ENCODE measurements at places on chromosomes 12 and 14. TPM values are rescaled to one million over a fixed set of nuclear protein-coding genes. Genes with fewer than 3 reads are reported as not detected.

DNA sequence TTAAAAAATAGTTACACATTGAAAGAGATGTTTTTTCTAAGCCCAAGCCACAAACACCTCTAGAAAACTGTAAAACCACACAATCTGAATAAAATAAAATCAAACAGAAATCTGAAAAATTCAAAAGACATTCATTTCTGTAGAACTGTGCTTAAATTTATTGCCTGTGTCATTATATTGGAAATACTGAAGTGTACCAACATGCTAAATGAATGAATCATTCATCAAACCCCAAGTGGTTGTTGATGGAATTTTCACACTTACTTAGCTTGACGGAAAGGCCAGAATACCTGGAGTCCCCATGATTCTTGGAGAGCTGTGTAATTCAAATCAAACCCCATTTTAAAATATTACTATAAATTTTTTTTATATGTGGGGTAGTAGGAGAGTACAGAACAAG is 2.7 kb downstream of the KITLG start:
- DNase-seq, result no peak

The TAS2R8 gene
- total RNA-seq, result not detected

GRCh38 chr12:50232206-50232605 is 51.1 kb downstream of the LIMA1 start:
- DNase-seq, result no peak

DNA sequence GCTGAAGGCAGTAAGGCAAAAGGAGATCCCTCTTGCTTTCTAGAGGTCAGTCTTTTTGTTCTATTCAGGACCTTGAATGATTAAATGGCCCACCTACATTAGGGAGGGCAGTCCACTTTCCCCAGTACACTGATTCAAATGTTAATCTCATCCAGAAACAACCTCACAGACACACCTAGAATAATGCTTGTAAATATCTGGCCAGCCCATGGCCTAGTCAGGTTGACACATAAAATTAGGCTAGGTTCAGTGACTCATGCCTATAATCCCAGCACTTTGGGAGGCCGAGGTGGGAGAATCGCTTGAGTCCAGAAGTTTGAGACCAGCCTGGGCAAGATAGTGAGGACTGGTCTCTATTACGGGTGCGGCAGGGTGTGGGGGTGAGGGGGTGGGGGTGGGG is 43.5 kb downstream of the MIPOL1 start:
- no peak for DNase-seq

DNA sequence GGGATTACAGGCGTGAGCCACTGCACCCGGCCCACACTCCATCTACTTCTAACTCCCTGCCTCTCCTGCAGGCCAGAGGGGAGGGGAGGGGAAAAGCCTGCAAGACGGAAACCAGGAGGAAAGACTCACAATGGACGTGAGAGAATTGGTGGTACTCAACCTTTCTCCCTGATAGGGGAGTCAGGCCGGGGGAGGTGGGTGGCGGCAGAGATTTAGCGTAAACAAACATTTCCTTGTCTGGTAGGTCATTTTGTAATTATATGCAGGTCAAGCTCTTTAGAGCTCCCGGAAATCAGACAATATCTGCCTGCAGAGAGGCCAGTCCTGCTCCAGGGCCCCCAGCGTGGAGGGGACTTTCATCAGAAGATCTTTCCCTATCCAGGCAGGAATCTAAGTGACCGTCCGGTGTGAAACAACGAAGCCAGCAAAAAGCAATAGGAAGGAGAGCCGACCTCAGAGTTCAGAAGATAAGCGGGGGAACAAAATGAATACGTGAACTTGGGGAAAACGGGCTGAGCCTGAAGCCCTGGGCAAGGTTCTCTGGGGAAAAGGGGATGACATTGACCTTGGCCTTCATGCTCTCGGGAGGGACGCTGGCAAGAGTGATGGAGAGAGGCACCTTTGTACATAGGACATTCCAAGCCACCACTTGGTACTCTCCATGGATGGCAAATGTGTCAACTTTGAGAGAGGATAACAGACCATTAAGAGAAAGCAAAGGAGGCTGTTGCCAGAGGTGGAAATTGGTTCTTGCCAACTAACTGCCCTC is 62.3 kb downstream of the SPRING1 start:
- no peak for DNase-seq

GRCh38 chr14:76305268-76305826 is 70.6 kb upstream of the ESRRB start:
- DNase-seq, result no peak

DNA sequence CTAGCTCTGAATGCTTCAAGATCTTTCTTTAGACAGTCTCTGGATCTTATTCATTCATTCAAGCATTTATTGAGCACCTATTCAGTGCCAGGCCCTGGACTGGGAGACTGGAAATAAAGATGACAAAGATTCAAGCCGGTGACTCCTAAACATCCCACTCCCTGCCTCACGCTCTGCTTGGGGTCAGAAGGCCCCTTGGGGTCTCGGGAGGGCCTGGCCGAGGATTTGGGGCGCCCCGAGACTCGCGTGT is 224 bp upstream of the DTX1 start:
- no peak for DNase-seq

The ANO6 gene
- total RNA-seq, result 52.8 TPM

The P2RX2 gene
- 0.45 TPM for total RNA-seq

The SMARCD1 gene
- 36.3 TPM for total RNA-seq

The ABCD2 gene
- 0.30 TPM for total RNA-seq

- DNase-seq, result no peak
These were observed 22.8 kb downstream of the TPCN1 start for GRCh38 chr12:113244047-113244460.

DNA sequence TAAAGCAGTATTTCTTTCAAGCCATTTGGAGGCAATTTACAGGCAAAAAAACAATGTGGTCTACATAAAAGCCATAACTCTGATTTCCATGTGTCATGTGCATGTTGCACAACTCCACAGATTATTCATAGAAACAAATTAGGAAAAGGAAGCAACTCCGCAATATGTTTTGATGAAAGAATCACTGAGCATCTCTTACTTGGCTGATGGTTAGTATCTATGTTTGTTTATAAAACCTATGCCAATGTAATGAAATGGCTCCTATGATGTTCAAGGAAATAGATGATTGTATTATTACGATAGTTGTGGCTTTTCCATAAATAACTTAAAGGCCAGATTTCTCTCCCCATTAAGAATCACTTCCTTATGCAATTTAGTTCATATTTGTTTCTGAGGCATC is 373.7 kb downstream of the CCDC91 start:
- no peak for DNase-seq

GRCh38 chr12:113260127-113260526 is 38.9 kb downstream of the TPCN1 start:
- DNase-seq, result peak; percentile 40

DNA sequence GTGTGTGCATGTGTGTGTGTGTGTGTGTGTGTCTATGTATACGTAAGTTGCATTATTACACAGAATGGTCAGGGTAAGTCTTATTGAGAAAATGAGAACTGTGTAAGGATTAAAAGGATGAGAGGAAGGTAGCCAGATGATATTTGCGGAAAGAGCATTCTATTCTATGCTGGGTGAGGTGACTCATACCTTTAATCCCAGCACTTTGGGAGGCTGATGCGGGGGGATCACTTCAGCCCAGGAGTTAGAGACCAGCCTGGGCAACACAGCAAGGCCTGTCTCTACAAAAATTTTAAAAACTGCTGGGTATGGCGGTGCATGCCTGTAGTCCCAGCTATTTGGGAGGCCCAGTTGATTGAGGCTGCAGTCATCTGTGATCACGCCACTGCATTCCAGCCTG is 103.7 kb downstream of the SLC38A1 start:
- DNase-seq, result no peak

- DNase-seq, result no peak
These were observed 293.9 kb downstream of the KCNC2 start for GRCh38 chr12:74915718-74916117.

DNA sequence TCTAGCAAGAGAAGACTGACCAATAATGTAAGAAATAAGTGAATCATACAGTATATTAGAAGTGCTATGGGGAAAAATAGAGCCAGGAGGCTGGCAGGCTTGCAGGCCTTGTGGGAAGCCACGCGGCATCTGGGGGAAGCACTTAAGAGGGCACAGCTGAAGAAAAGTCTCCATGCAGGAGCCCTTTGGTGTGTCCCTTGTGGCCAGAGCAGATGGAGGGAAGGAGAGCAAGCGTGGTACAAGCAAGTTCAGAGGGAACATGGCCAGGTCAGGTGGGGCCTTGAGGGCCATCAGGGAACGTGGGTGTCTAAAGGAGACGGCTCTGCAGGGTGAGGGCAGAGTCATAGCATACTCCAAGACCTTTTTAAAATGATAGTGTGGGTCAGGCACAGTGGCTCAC is 51.7 kb downstream of the LRRC74A start:
- no peak for DNase-seq

DNA sequence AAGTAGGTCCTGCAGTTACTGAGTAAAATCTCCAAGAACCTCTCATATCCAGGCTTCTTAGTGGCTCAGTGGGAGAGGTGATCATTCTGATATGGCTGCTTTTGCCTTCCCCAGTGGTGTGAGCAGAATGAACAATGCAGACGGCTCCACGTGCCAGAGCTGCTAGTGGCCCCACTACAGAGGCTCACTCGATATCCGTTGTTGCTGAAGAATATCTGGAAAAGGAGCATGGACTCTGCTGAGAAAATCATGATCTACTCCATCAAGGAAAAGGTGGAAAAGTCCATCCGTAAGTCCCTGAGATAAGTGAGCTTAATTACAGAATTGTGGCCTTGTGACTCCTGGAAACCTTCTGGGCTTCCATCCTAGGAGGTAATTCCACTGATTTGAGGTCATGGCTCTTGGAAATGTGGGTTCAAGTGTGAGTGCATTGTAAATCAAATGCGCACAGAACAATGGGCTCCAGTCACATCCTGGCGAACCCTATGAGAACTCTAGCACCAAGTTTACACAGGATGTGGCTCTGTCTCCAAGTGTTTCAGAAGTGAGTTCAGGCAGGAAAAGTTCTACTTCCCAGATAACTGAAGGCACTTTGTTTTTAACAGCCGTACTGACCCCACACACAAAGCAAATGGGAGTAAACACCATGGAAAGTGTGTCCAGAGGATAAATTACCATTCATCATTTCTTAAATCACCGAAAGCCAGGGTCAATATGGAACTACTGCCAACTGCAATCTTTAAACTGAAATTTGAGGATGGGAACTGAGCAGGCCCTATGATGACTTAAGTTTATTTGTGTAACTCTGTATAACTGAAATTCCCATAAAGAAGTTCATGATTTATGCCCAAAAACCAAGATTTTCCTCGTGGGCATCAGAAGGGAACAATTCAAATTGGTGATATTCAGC is 51.4 kb downstream of the PLEKHG7 start:
- DNase-seq, result no peak

The RND1 gene
- 3.8 TPM for total RNA-seq

- DNase-seq, result no peak
These were observed 599.3 kb downstream of the SLC6A15 start for GRCh38 chr12:84313323-84313675.

The CLECL1 gene
- not detected for total RNA-seq

The TAS2R20 gene
- 1.1 TPM for total RNA-seq

DNA sequence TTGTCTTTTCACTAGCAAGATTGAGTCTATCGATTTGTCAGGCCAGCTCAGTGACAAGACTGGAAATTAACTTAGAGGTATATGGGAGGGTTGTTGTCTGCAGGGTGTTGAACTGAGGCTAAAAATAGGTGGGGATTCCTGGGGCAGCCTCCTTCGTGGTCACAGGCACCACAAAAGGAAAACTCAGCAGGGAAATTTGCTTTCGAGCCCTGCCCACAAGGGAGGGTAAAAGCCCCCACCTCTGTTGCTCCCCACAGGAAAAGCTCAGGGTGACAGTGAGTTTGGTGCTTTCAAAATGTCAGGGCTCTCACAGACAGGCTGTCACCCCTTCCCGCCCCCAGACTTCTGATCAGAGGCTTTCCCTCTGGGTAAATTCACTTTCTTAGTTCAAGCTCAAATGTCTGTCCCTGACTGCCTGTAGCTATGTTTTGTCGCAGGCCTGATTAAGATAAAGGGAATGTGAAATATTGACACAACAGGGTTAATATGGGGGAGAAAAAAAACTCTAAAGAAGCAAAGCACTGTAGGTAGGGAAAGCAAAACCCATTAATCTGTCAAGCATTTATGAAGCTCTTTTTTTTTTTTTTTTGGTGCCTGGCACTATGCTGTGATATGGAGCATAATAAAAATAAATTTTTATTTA is 11.7 kb upstream of the NFKBIA start:
- DNase-seq, result no peak

- DNase-seq, result no peak
These were observed 2.2 kb upstream of the RPS6KA5 start for GRCh38 chr14:91062600-91062999.

- DNase-seq, result no peak
These were observed 266.4 kb upstream of the USP15 start for GRCh38 chr12:61993734-61994345.

The RPS6KL1 gene
- total RNA-seq, result 0.86 TPM

Data from ovary (tissue), 10 donors.